Stimulated activated CD8-positive, alpha-beta memory T cell treated with anti-CD3 and anti-CD28 coated beads, Interleukin-15, amount 100 ng/mL, for 24 hours (primary cell): ENCODE measurements at places on chromosomes 4 and X.

GRCh38 chrX:129693354-129693753 is 38.6 kb upstream of the APLN start:
- DNase-seq, result no peak

DNA sequence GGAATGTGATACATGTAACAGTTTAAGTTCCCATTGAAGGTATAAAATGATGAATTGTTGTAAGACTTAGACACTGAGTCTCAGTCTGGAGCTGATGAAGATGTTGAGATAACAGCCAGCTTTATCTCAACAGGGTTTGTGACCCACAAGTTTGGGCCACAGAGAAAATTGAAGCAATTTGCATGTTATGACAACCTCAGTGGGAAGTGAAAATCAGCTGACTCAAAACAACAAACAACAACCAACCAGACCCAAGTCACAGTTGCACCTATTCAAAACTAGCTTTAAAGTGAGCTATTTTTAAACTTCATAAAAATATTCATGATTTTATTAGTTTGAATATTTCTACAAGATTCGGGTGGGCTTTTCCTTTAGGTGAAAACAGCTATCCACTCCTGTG is 8.0 kb downstream of the SFRP2 start:
- DNase-seq, result no peak

DNA sequence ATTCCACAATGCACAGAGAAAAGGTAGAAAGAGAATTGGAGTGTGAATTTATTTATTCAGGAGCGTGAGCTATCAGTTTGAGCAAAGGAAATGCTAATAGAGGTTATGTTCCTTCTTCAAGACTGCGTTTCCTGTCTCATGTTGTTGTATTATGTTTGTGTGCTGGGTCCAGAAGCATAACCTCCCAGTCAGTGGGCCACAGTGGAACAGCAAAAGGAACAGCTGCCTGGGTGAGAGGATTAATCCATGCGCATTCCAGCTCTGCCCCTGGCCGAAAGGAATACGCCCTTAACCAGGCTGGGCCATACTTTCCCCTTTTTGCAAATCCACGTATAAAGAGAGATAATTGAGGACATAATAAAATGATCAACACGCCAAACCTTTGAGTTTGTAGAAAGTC is 32.4 kb upstream of the ARX start:
- no peak for DNase-seq

- no peak for DNase-seq
Measured at GRCh38 chr4:173529477-173530325, at the start of gene HAND2. TSS of gene HAND2 (minus strand) at chr4:173530229. CDS start at chr4:173529289, 940 bp downstream.

DNA sequence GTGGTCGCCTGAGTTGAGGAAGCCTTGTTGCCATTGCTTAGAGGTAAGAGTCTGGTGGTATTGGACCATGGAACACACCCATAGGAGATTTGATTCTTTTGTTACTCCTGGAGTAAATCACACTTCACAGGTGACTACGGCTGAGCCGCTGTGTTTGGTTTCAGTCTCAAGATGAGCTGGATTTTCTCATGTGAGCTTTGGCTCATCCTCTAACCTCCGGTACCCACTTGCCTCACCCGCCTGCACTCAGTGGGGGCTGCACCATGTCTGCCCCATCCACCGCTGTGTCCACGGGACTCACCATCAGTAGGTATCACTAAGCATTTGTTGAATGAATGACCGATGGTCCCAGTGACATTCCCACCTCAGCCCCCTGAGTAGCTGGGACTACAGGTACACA is 52.7 kb downstream of the HTT-AS start:
- DNase-seq, result no peak

- DNase-seq, result no peak
Measured at GRCh38 chr4:156763511-156763910, 208.1 kb downstream of the PDGFC start.

- DNase-seq, result no peak
Measured at GRCh38 chrX:134528960-134529359, 69.0 kb downstream of the HPRT1 start.

GRCh38 chr4:2071252-2071911 is 12.3 kb downstream of the NAT8L start:
- DNase-seq, result no peak

DNA sequence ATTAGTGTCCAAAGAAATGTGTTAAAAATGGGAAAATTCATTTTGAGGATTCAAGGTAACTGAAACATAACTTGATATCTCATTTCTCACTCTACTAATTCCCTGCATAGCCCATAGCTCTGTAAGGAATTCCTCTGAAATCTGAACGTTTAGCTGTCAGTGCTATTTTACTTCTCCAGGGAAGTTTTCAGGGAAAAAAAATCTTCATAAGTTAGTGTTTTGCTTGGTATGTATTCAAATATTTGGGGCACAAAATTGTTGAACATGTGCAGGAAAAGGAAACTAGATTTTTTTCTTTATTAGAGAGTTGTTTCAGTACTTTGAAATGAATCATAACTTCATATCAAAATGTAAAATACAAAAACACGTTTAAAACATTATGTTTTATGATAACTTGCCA is 891.4 kb downstream of the CENPC start:
- DNase-seq, result no peak
